ENCODE measurements at places on chromosomes 3 and 15.

DNA sequence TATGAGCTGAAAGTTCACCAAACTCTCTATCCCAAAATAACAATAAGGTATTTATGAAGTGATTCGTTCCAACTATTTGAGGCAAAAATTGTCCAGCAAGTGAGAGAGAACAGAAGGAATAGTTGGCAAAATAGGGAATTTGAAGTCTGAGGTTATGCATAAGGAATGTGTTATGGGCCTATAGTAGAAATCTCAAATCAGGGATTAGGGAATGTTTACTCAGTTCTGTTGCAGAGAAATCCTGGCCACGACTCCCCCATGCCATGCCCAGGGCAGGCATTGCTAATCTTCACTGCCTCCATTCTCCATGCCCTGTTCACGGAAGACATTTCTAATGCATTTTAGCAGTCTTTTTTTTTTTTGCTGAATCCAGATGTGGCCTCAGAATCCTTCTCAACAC, 58.6 kb downstream of the FLNB start:
- no peak for DNase-seq

DNA sequence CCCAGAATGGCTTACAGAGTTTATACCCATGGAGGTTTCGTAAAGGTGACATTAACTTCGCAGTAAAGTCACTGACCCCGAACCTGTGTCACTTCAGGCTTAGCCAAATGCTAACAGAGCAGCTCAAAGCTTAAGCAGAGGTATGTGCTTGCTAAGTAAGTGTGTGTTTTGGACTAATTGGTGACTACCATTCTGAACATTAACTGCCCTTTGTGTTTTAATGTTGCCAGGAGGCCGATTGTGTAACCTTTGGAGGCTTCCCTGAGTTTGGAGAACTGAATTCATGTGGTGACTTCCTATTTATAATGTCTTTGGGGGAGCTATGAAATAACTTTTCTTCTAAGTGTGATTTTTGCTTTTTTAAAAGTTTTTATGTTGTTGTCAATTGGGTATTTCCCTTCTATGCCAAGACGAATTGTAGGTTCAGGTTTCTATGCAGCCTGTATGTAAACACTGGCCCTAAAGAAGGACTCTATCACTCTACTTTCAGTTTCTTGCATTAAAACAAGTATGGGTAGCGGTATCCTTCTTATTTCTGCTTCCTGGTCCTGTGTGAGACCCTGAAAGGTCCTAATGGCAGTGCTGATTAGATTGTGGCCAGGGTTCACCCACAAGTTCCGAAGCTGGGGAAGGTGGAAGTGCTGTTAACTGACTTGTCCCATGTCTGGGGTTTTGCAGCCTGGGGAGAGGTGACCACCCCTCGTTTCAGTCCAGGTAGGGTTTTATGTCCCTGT, 86.3 kb downstream of the IGF1R start:
- DNase-seq: no peak

GRCh38 chr3:58119186-58119585, 91.6 kb downstream of the DNASE1L3 start:
- DNase-seq: no peak

- DNase-seq: no peak
Observed at GRCh38 chr15:34734303-34734702, 20.5 kb downstream of the GJD2 start.

- no peak for DNase-seq
Observed at GRCh38 chr15:44468709-44469385, 41.4 kb downstream of the CTDSPL2 start.

Measured in CD4-positive, alpha-beta T cell treated with Interleukin-6 at 100 ng/mL for 8 hours (primary cell).